Frontal cortex (tissue), 4 donors: ENCODE measurements at places on chromosomes 16 and 17. TPM values are rescaled to one million over a fixed set of nuclear protein-coding genes. Genes with fewer than 3 reads are reported as not detected.

DNA sequence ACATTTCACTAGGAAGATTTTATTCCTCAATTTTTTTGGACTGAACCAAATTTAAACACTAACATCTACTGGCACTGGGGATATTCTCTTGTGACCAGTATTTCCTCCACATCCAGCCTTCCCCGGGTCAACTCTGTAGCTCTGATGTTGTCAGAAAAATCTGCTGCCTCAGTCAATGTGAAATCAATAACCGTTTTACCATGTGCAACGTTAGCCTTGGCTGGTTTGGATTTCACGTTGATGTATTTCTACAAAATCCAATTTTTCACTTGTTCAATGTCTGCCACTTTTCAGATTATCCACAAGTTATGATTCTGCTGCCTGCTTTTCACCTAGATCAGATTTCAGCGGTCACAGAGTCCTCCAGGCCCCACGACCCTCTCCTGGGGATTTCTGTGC lies 7.1 kb downstream of the SGCA start:
- DNase-seq: no peak

DNA sequence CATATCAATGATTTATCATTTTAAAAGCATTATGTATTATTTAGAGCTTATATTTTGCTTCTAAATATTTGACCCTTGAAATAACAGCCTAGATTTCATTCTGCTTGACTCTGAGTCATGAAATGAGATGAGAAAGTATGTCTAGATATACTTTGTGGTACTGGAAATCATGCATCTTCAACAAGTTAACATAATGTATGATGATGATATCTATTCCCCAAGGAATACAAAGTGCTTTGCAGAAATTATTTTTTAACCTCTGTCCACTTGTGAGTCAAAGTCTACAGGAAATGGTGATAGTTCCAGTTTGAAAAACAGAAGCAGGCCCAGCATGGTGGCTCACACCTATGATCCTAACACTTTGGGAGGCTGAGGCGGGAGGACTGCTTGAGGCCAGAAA lies 36.1 kb downstream of the GOSR1 start:
- no peak for DNase-seq

GRCh38 chr17:50200457-50201275 lies 765 bp downstream of the COL1A1 start:
- DNase-seq: peak; percentile 89

GRCh38 chr16:3049921-3050481 lies 3.6 kb downstream of the MMP25 start:
- DNase-seq: no peak

- no peak for DNase-seq
These were observed 12.7 kb downstream of the JUP start for GRCh38 chr17:41773731-41774193.

DNA sequence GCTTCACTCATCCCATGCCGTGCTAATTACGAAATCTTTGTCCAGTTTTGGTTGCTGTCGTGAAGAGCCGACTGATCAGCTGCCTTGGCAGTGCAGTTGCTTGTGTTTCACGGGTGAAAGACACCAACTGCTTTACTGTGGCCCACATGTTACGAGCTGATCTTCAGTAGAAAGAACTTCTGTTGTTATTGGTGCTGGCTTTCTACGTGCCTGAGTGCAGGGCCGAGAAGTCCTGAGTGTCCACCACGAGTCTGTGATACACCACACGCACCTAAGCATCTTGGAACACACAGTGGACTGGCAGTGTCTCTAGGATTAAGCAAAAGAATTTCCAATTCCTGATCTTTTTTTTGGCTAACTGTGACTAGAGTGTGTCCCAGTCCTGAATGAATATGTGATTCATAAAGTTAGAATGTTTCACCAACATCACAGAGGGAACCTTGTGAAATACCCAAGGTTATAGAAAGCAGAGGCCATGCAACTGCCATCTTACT lies 70.4 kb upstream of the CLEC18A start:
- peak; percentile 19 for DNase-seq

GRCh38 chr17:75288770-75289114 lies 491 bp downstream of the SLC25A19 start:
- no peak for DNase-seq

The SMPD3 gene
- 64.8 TPM for total RNA-seq

DNA sequence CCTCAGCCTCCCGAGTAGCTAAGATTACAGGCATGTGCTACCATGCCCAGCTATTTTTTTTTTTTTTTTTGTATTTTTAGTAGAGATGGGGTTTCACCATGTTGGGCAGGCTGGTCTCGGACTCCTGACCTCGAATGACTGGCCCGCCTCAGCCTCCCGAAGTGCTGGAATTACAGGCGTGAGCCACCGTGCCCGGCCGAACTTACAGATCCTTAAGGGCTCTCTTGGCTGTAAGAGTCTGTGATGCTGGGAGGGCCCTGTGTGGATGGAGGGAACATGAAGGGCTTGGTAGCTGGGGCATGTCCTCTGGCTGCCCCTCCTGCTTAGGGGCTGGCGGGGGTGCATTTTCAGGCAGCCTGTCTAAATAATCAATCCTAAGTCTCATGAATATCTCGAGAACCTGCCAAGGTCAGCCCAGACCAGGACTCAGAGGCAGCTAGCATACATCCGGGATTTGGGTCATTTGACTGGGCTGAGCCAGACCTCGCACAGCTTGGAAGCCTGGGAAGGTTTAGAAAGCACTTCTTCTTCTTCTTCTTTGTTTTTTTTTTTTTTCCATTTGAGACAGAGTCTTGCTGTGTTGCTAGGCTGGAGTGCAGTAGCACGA lies 17.1 kb downstream of the SPNS3 start:
- DNase-seq: no peak

The BICDL2 gene
- not detected for total RNA-seq

DNA sequence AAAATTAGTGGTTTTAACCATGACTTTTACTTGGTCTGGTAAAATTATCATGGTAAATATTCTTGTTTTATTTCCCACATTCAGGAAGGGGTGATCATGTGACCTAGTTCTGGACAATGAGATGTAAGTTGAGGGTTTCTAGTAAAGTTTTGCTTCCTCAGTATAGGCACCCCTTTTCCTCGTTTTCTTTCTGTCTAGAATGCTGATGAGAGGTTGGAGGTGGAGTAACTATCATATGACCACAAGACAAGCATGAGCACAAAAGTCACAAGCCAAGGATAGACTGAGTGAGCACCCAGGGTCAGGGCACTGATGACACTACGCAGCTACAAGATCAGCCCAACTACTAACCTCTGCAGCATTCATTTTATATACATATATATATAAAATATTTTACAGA lies 53.9 kb downstream of the MYO1D start:
- DNase-seq: no peak

DNA sequence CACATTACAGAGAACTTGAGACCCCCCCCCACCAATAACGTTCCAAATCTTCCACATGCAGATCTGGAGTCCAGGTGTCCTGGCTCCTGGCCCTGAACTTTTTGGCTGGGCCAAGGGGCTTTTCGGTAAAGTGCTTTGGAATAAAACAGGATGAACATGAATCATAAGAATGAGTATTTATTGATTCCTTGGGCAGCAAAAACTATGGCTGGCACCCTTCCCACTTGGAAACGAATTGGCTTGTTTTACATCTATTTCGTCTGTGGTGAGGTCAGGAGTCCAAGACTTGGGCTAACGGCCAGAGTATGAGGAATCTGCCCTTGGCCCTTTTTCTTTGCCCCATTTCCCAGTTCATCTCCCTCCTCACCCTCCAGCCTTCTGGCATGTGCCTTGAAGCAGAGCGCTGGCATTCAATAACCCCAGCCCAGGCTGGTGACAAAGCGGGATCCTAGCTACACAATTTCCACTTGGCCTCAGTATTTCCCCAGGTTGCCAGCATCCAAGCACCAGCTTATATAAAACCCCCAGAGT lies 4.1 kb upstream of the UBTF start:
- DNase-seq: no peak

DNA sequence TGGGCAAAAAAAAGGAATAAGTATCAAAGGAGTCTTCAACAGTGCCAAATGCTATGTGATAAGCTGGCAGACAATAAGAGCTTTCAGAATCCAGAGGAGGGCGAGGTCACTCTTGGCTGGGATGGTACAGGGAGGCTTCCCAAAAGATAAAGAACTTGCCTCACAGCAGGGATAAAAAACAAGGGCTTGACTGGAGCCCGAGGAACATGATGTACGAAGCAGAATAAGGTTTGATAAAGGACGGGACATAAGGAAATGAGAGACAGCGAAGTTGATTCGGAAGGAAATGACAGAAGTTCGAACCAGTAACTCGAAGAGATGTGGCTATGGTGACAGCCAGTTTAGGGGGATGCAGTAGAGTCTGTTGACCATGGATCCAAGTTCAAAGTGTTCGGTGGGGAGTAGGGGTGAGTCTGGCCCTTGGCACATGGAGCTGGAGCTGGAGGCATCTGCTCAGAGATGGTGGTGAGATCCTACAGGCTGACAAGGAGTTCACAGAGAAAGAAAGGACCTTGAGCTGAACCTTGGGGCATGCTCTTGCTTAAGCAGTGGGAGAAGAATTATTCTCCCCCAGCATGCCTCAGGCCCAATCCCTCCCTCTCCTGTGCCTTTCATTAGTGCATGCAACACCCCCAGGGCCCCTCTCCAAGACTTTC lies 137.6 kb upstream of the RCVRN start:
- no peak for DNase-seq

The HSD17B2 gene
- under 0.01 TPM for total RNA-seq

DNA sequence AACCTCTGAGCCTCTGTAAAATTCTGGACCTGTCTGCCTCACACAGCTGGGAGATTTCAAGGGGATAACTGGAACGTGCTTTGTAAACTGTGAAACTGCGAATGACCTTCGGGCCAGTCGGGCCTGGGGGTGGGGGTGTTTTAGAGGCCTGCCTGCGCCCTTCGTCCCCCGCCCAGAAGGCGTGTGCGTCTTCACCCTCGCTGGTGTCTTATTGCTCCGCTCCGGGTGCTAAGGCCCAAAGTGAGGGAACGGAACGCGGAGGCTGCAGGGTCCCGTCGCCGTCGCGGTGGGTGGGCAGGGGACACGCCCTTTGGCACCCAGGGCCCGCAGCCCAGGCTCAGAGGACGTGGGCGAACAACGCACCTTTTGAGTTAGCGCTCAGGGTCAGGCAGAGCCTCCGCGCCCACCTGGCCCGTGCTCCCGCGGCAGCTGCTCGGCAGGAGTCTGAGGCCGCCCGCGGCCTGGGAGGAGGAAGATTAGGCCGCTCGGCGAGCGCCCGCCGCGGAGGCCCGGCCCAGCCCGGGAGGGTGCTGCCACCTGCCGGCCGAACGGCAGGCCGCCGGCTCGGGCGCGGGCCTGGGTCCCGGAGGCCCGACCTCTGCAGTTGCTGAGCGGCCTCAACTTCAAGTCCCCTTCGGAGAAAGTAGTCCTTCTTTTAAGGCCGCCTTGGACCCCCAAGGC lies 29.7 kb downstream of the DCAKD start:
- peak; percentile 92 for DNase-seq

The OR1F1 gene
- 0.41 TPM for total RNA-seq

- no peak for DNase-seq
These were observed 66.9 kb downstream of the MYO18A start for GRCh38 chr17:29113334-29113733.

The TMEM238L gene
- total RNA-seq: not detected

The PLEKHM1 gene
- 13.9 TPM for total RNA-seq

The RAB11FIP3 gene
- total RNA-seq: 26.5 TPM

DNA sequence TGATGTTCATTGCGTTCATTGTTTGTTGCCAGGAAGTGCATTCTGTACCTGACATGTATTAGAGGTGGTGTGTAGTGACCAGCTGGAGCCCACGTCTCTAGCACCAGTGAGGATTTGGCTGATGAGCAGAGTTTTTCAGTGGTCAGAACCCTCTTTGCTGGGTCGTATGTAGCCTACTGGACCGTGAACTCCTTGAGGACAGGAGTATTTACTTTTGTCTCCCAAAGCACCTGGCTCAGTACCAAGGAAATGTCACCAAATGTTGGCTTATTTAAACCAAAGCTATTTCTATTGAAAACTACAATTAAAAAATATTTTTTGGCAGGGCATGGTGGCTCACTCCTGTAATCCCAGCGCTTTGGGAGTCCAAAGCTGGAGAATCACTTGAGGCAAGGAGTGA lies 262.7 kb downstream of the SNX29 start:
- DNase-seq: no peak

- DNase-seq: no peak
These were observed 61.8 kb upstream of the RBFOX1 start for GRCh38 chr16:7270823-7271222.

The STH gene
- total RNA-seq: 2.0 TPM

The FBXW10 gene
- 0.82 TPM for total RNA-seq

- no peak for DNase-seq
These were observed 23.1 kb downstream of the LAT start for GRCh38 chr16:29007730-29008593.

The KRTAP9-7 gene
- not detected for total RNA-seq

The CDT1 gene
- total RNA-seq: 1.2 TPM

The TBC1D3I gene
- total RNA-seq: under 0.01 TPM

DNA sequence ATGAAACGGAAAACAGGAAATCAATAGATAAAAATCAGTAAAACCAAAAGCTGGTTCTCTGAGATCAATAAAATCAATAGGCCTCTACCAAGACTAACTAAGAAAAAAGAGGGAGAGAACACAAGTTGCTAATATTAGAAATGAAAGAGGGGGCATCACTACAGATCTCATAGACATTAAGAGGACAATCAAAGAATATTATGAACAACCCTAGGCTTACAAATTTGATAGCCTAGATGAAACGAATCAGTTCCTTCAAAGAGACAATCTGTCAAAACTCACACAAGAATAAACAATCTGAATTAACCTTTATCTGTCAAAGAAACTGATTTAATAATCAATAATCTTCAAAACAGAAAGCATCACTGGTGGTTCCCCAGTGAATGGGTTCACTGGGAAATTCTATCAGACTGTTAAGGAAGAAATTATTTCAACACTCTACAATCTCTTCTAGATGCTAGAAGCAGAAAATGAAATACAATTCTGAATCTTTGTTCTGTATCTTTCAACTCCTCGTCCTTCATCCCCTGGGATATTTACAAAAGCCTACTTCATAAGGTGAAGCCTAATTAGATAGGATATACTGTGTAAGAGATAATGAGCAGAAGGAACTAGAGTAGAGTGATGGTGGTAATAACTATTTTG lies 4.4 kb downstream of the ABCA9 start:
- DNase-seq: no peak

DNA sequence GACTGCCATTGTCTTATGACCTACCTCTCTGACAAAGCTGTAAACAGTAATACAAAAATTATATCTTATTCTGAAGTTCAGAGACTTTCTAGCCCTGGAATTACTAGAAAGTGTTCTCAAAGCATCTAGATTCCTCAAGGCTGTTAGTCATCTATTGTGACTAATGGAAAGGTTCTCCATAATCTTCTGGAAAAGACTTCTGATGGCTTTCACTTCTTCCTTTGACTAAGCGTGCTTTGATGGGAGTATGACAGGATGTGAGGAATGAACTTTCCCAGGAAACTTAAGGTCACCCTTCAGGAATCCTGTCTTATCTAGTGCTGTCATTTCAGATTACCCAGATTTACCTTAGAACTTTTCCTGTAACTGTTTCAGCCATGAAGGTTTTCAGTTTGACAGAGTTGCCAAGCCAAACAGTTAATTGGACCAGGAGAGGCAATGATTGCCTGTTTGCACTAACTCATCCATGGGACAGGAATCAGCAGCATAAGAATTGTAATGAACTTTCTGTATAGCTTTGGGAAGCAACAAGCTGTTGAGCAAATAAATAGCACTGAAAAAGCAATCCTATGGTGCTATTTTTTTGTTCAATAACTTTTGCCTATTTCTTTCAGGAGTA lies 43.5 kb downstream of the AP2B1 start:
- DNase-seq: no peak

The CDH5 gene
- total RNA-seq: 6.1 TPM
